ENCODE measurements at places on chromosomes 1 and 21.

- no peak for DNase-seq
These were observed 202.7 kb downstream of the PTPRU start for GRCh38 chr1:29438991-29439390.

GRCh38 chr1:15762546-15762945 is 4.0 kb downstream of the FBLIM1 start:
- no peak for DNase-seq

DNA sequence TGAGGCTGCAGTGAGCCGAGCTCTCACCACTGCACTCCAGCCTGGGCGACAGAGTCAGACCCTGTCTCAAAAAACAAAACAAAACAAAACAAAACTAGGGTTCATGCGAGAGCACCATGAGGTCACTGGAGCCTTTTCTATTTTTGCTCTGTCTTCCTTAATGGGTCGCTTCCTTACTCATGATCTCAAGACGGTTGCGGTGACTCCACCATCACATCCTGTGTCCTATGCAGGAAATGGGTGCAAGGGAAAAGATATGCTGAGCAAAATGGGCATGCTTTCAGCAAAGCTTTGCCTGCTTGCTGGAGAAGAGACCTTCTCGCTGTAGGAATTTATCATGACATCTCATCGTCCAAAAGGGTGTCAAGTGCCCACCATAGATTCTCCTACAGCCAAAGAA is 36.4 kb downstream of the WNT9A start:
- no peak for DNase-seq

GRCh38 chr1:74468982-74469603 is 43.3 kb downstream of the LRRC53 start:
- DNase-seq, result no peak

GRCh38 chr21:14900058-14900457 is 164.7 kb downstream of the NRIP1 start:
- DNase-seq, result no peak

- no peak for DNase-seq
These were observed 313.1 kb downstream of the MATN1 start for GRCh38 chr1:30410153-30410851.

DNA sequence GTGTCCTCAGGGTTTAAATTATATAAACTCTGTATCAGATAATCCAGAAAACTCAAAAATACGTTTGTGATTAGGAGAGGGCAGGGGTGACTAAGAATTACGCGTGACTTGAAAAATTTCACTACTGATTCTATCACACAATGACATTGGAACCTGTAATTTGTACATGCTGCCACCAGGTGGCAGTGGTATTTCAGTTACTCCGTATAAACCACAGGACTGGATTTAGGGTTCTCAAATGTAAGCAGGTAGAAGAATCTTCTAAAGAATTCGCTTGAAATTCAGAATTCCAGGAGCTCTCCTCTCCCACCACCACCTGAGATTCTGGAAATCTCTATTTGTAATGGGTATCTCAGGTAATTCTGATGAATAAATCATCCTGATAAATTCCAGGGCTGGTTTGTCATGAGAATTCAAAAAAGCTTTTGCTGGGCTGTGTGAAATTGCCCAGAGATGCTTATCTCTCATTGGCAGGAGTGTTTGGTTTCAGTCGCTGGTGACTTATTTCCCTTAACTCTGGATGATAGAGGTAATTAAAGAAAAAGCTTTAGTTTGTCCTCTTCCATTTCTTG is 1.7 kb upstream of the KRTAP7-1 start:
- DNase-seq, result peak; percentile 40

DNA sequence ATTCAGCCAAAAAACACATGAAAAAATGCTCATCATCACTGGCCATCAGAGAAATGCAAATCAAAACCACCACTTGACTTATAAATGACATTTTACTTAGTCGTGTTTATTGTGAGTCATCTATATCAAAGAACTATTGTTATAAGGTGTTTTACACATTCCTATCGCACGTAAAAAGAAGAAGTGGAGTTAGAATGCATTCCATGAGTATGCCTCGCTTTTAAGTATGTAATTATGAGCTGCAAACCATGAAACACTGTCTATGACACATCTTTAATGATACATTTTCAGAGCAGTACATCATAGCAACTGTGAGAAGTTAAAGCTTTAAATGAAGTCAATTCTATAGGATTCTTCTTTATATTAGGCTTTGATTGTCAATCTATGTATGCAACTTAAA is 614.3 kb upstream of the ADAMTS5 start:
- no peak for DNase-seq

DNA sequence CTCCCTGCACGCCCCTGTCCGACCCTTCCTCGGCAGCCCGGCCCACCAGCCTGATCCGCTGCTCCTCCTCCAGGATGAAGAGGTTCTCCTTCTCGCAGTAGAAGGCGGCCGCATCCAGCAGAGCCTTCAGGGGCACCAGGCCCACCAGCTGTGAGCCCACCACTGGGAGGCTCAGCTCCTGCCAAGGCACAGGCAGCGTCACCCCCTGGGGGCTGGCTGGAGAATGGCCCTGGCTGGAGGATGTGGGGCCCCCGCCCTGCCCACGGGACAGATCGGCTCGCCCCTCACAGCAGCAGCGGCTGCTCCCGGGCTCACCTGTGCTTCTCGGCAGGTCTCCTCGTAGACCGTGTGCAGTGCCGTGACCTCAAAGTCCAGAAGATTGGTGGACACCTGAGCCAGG is 5.3 kb downstream of the FTCD start:
- peak; percentile 15 for DNase-seq

DNA sequence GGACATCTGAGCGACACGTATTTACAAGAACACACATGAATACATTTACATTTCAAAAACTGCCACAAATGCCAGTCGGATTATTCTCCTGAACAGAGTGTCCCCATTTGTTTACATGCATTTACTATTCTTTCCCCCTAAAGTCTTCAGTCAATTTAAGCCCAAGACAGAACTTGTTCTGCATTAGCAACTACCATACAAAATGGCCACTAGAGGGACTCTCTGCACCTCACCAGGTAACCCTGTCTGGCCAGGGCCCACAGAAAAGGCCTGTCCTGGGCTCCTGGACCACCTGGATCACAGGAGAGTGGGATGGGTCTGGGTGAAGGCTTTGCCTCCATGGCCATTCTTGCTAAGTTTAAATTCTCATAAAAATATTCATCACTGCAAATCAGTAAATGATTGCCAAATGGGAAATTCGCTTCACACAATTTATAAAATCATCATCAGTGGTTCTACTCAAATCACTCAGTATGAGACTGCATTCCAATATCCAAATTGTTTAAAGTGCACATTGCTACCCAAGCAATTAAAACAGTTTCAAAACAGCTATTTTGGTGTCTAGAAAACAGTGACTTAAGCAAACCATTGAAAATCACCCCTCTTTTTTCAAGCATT is 12.5 kb upstream of the GUCA2A start:
- no peak for DNase-seq

DNA sequence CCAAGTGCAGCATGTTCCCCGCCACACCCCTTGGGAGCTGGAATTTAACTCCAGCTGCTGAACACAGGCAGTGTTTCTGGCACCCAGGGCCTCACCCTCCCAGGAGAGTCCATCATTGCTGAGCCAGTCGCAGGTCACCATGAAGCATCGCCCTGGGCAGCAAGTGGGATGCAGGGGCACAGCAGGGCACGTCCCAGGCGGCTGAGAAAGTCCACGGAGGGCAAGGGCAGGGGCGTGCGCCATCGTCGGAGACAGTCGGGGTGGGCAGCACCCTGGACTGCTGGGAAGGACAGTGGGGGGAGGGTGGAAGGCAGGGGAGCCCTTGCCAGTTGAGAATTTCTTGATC is 69.2 kb upstream of the PDE9A start:
- DNase-seq, result no peak

DNA sequence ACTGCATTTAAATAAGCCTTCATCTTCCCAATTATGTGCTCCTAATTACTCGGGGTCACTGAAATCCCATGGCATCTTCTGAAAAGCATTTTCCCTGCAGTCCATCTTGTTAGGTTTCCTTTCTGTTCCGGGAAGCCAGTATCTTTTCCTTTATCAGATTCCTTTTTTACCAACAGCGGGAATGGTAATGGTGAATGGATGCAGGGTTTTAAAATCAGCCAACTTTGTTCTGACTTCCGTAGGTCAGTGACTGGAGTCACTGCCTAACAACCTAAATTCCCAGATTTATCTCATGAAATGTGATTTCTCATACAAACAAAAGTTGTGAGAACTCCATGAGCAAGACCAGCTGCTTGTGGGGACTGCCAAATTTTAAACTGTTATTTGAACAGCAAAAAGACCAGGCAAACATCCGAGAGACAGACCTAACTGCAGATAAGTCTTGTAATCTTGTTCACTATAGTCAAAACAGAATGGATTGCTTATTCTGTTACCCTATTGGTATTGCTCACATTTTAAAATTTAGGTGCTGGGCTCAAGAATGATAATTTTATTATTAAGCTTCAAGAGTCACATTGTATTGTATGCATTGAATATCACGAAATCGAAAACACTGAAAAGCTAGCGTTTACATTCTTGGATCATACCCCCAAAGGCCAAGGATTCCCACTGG is 1.2 kb upstream of the RWDD3 start:
- no peak for DNase-seq

GRCh38 chr1:24412408-24412807 is 1.2 kb downstream of the STPG1 start:
- no peak for DNase-seq

DNA sequence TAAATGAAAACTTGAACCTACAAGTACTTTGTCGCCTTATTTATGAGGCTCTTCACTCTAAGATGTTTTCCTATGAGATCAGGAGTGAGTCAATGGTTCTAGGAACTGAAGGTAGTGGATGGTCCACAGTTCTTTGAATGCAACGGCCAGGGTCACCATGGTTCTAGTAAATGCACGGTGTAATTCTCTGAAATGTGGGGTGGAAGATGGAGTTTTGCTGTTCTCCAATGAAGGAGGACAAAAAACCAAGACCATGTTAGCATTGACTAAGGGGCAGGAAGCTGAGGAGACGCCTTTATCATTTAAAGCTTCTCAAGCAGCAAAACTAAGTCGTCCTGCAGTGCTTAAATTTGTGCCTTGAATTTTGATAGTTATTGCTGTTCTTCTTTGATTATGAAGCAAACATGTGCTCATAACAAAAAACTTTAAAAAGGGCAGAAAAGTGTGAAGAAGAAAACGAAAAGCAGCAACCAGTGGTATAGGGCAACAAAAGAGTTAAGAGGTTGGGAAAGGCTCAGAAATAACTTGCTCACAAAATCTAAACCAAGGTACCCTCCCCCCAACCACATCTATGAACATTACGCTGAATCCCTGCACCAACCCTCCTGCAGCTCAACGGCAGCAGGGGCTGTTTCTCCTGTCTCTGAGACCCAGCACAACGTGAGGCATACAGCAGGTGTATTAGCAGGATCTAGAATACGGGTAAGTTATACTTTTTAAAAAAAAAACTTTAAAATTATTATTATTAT is 85.0 kb downstream of the MRPL37 start:
- DNase-seq, result no peak

- DNase-seq, result no peak
These were observed 13.5 kb downstream of the PANK4 start for GRCh38 chr1:2512862-2513421.

DNA sequence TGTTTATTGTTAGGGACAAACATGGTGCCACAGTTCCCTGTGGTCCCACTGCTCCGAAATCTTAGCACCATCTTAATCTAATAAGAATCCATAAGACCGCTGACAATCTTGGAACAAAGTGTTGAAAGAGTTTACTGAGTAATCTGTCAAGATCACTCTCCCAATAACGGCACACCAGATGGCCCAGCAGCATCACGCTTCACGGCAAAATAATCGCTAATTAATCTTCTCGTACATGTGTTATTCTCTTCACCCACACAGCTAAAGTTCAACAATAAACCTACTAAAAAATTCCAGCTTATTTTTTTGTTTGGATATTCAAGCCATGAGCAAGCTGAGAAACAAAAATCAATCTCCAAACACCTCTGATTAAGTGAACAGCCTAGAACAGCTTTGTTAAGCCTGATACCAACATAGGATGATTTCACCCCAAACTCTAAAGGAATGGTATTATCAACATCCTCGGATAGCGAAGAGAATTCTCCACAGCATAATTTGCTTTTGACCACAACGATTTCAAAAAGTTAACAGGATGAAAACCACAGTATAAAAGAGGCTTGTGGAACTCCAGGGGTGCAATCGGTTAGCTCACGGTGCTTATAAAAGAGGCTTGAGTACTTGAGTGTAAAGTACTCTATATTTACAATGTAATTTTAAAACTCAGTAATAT is 329.9 kb upstream of the GREM2 start:
- DNase-seq, result no peak

GRCh38 chr1:171261336-171261735 is 13.0 kb downstream of the FMO1 start:
- DNase-seq, result no peak

DNA sequence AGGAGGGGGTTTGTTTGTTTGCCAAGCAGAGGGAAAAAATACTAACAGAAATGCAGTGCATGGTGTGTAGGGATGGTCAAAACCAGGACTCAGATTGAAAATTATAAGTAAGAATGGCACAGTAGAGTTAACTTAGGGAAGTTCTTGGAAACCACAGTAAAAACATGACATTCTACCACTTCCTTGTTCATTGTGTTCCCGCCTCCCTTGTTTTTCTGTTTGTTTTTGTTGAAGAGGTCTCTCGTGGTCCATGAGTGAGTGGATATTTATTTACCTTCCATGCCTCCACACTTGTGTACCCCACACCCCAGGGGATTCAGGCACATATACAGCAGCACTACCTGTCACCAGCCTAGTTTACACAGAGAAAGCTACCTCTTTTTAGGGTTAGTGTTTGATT is 69.6 kb downstream of the OLFML2B start:
- no peak for DNase-seq

GRCh38 chr1:31733389-31734219 is 29.8 kb upstream of the COL16A1 start:
- DNase-seq, result peak; percentile 40

GRCh38 chr1:31909691-31910090 is 28.5 kb downstream of the PTP4A2 start:
- DNase-seq, result no peak
